ENCODE measurements at places on chromosomes 2 and 18. TPM values are rescaled to one million over a fixed set of nuclear protein-coding genes. Genes with fewer than 3 reads are reported as not detected.

GRCh38 chr2:133937669-133938068 is 316.2 kb upstream of the MGAT5 start:
- DNase-seq = peak; percentile 52

GRCh38 chr2:224908818-224909217 is 133.4 kb downstream of the DOCK10 start:
- no peak for DNase-seq

GRCh38 chr2:62501794-62502500 is 4.0 kb downstream of the TMEM17 start:
- DNase-seq = peak; percentile 71

DNA sequence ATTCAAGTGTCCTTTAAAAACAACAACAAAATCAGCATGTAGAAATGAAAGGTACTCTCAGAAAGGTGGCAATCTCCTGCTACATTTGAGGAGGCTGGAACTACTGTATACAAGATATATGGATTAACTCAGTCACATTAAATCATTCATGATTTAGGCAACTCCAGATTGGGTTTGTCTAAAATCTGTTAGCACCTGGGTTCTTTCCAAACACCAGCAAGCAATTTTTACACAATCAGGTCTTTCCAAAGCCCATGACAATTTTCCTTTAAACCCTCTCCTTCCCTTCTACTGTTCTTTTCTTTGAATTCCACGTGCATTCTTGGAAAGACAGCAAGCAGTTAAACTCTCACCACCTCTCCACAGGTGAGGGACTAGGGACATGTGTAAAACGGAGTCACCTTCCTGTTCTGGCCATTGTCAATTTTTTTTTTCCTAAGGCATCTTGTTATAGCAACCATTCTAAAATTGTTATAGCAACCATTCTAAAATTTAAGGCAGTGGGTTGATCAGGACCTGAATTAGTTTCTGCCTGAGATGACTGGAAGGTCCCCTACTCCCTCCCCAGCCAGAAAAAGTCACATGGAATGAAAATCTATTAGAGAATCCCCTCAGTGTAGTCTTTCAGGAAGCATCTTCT is 113.9 kb downstream of the ANKRD44 start:
- DNase-seq = no peak

GRCh38 chr2:41907771-41908207 is 140.0 kb upstream of the PKDCC start:
- no peak for DNase-seq

DNA sequence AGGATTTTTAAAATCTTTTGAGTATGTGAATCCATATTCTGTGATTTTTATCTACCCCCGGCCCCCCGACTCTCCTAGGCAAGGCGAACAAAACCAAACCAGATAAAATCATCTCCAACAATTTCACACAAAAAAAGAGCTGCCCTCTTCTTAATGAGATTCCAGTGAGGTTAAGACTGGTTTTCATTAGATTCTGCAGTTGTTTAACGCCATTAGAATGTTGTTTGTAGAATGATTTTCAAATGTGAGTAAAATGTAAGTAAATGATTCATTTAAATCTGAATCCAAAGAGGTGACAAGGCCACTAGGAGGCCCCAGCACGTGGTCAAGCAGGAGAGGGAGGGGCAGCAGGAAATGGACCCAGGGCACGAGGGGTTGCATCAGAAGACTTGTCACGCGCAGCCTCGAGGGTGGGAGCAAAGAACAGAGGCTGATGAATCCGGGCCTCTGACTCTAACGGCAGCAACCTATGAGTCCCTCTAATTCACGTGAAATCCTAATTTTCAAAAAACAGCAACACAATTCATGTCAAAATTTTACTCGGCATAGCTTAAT is 24.3 kb upstream of the KLHL29 start:
- no peak for DNase-seq

DNA sequence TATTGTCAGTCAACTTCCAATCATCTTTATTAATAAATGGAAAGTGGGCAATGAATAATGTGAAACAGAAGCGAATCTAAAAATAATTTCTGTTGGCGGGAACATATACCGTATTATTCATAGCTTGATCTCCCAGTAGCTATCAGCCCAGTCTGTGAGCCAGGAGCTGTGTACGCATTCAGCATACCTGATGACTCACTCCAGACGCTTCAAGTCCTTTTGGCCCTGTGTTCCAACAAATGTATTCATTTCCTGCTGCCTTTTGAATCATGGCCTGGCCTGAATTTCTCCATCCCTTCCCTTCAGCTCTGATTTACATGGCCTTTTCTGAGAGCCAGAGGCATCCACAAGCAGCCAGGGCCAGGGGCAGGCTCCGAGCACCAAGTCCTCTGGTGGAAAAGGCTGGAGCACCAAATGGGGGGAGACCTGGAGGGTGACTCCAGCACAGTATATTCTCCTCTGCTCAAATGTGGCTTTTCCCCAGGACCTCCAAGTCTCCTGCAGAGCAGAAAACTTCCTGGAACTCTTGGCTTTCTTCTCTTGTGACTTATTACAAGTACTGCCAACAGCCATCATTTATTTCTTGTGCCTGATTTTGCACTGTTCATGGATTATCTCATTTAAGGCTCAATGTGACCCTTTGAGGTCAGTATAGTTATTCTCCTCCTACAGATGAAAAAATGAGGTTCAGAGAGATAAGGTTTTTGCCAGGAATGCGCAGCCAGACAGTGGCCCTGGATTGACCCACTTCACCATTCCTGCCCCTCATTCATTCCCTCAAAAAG is 108.7 kb downstream of the EN1 start:
- DNase-seq = peak; percentile 99

- DNase-seq = peak; percentile 21
Measured at GRCh38 chr2:173496746-173497145, 142.1 kb downstream of the CDCA7 start.

DNA sequence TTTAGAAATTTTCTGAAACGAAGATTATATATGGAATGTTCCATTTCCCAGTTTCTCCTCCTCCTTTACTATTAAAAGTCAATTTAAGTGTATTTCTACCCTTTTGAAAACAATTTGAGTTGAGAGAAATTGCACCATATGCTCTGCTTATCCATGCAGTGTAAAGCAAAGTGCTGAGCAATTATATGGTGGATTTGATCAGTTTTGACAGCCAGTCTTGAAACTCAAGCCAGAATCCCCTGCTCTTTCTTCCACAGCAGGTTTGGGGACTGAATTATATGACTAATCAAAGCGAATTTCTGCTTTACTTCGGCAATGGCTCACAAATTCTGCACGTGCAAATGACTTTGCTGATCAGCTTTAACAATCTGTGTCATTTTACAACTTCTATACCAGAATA is 1183.6 kb downstream of the LRP1B start:
- DNase-seq = no peak

- DNase-seq = no peak
Measured at GRCh38 chr2:8563814-8564474, 117.9 kb upstream of the ID2 start.

DNA sequence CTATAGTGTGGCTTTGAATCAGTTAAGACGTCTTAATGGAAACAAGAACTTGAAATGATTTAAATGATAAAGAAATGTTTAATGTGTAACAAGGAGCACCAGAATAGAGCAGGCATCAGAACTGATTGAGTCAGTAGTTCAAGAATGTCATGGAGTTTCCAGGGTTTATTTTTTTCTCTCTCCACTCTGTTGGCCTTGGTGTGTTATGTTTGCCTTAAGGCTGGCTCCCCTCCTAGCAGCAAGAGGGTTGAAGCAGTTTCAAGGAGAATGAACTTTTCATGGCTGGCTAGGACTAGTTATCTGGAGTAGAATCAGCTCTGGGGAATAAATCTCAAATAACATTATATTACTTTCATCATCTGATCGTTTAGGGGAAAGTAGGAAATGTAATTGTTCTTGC is 13.4 kb upstream of the GLS start:
- DNase-seq = peak; percentile 92

- DNase-seq = peak; percentile 34
Measured at GRCh38 chr2:218322768-218323525, 30.6 kb upstream of the TMBIM1 start.

DNA sequence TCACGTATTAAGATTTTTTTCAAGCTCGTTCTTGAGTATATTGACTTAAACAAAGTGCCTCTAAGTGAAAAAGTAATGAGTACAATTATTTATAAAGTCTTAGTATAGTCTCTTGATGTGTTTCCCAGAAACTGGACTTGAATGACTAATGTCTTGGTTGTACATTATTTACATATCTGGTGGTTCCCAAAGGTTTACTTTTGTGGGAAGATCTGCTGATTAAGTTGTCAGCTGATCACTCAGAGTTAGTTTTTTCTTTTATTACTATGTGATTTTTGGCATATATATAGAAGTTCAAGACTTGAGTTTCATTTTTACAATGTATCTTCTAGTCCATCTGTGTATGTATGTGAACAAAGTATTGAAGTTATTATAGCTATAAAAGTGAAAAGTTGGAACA is 29.5 kb downstream of the RNF144A start:
- DNase-seq = peak; percentile 68

DNA sequence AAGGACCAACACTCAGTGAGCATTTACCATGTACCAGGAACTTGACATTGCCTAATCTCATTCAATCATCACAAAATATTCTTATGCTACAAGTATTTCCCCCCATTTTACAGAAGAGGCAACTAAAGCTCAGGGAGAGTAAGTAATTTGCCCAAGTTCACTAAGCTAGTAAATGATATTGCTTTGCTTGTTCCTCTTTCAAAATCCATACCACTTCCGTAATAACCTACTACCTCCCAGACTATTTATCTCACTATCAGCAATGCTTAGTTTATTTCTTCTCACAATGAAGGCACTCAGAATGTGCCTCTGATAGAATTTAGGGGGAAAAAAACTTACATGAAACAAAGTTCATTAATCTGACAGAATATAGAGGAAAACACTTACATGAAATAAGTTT is 1070.9 kb upstream of the FANCL start:
- no peak for DNase-seq

DNA sequence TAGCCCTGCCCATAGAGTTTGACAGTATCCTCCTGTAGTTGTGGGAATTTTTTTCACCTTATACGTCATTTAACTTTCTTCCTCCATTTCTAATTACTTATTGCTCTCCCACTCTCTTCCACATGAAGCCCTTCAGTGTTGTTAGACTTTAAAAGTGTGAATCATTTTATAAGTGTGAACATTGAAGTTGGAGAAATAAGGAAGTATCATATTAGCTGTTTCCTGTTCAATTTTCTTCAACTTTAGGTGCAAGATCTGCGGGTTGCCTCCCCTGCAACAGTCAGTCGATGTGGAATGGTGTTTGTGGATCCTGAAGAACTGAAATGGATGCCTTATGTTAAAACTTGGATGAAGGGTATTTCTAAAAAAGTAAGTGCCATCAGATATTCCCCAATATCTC is 138.1 kb downstream of the DNAH6 start:
- DNase-seq = no peak

- peak; percentile 47 for DNase-seq
Measured at GRCh38 chr18:60905699-60906098, 427.5 kb upstream of the CDH20 start.

GRCh38 chr2:150339282-150339681 is 148.2 kb downstream of the RND3 start:
- DNase-seq = peak; percentile 15

GRCh38 chr18:55425698-55426097 is 162.3 kb downstream of the TCF4 start:
- DNase-seq = no peak

- no peak for DNase-seq
Measured at GRCh38 chr2:204257781-204258180, 287.5 kb upstream of the PARD3B start.

GRCh38 chr2:71498261-71498701 is 44.9 kb downstream of the DYSF start:
- DNase-seq = peak; percentile 78

DNA sequence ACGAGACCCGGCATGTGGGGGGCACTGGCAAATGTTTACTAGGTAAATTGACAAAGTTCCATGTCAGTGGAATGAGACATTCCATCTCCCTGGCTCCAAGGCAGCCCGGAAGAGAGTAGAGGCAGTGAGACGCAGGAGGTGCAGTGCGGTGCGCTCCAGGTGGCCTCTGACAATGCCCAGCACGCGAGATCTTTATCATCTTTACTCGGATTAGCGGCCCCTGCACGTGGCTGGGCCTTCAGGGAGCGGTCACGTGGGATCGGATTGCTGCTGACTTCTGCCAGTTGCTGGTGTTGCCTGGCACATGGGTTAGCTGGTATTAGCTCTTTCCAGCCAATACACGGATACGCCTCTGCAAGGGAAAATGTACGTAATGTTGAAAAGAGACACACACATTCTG is 151.2 kb upstream of the ALKAL2 start:
- DNase-seq = no peak

The SP140 gene
- 0.09 TPM for total RNA-seq

The MTX2 gene
- 18.3 TPM for total RNA-seq

The CCBE1 gene
- 16.2 TPM for total RNA-seq

The SGPP2 gene
- total RNA-seq = not detected

The PARD6G gene
- 0.54 TPM for total RNA-seq

The INPP5D gene
- total RNA-seq = 0.98 TPM

The PLCD4 gene
- total RNA-seq = 1.2 TPM

The NT5C1B gene
- total RNA-seq = not detected

The POTEF gene
- not detected for total RNA-seq

The HTR2B gene
- 33.0 TPM for total RNA-seq

The RMND5A gene
- total RNA-seq = 20.2 TPM

The ERFE gene
- 3.4 TPM for total RNA-seq

The ASB18 gene
- not detected for total RNA-seq

All from fibroblast of the aortic adventitia (primary cell).